Femur (tissue), 1 donor: ENCODE measurements at places on chromosomes 3 and 15.

GRCh38 chr3:94241986-94242385 is 179.1 kb downstream of the NSUN3 start:
- no peak for DNase-seq

DNA sequence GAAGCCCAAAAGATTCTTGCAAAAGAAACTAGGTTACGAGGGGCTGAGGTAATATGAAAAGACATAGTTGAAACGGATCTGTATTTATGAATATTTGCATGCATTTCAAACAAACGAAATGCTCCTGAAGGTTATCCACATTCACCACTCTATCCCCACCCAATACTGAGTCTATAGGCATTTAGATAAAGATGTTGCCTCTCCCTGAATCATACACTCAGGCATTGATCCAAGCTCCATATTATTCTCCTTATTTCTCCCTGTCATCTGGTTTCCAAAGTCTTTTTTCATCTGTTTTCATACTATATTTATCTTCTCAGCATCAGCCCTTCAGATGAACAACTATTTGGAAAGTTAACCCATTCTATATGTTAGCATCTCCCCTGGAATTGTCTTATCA is 492.5 kb upstream of the TGFBR2 start:
- no peak for DNase-seq

DNA sequence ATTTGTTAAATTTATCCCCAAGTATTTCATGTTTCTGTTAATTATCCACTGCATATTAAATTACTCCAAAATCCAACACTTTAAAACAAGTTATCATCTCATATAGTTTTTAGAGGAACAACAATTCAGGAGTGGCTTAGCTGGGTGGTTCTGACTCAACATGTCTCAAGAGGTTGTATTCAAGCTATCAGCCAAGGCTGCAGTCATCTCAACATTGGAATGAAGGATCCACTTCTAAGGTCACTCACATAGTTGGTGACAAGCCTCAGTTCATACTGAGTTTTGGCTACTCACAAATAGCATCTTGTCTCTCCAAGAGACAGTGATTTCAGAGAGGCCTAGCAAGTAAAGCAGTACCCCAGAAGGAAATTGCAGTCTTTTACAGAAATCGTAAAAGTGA is 134.7 kb downstream of the NR2E3 start:
- no peak for DNase-seq

DNA sequence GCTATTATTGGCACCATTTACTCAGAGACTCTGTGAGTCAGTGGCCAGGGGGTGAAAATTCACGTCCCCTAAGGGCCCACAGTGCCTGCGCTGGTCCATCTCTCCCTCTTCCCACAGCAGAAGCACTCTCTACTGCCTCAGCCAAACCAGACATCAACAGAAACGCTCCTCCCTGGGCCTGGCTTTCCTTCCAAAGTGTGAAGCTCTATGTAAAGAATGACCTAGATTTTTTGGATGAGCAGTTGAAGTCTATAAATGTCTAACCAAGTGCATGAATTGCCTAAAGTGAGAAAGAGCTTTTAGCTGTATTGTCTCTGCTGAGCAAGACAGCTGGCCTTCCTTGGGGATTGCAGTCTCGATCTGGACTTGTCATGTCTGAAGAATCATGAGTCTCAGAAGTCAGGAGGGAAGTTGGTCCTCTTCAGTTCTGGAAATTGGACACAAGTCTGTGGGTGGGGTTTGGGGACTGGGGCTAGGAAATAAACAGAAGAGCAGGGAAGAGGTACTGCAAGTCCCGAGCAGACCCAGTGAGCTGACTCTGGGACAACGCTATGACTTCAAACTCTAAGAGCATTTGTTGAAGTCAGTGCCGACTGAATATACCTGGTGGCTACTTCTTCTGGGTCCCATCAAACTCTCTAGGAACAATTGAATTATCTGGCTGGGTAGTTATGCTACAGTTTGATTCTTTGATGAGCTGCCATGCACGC is 29.0 kb downstream of the RASGRP1 start:
- DNase-seq = no peak

DNA sequence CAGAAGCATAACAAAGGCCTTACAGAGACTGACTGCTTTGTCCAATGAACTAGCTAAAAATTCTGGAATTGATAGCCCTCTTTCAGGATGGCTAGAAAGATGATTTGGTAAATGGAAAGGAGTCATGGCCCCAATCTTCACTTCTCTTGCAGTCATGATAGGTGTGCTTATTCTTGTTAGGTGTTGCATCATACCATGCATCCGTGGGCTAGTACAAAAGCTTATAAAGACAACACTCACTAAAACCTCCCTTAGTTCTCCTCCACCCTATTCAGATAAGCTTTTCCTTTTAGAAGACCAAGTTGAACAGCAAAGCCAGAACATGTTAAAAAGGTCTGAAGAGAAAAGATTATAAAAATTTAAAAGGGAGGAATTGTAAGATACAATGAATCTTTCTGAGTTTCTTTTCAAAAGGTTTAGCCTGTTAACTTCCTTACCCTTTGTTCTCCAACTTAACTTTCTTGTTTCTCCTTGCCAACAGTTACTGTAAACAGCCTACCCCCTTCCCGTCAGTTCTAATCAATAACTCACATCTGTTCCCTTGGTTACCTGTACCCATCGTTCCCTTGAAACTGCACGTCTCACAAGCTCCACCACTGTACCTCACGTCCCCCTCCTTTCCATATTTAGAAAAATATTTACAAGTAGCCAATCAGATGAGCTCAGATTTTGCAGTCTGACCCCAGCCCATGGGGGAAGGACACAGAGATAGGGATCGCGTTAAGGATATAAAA is 105.8 kb downstream of the ZBBX start:
- DNase-seq = no peak

GRCh38 chr3:46660543-46661523 is 32.6 kb downstream of the ALS2CL start:
- DNase-seq = no peak

- DNase-seq = no peak
Observed at GRCh38 chr15:94247789-94248638, 16.7 kb downstream of the MCTP2 start.

GRCh38 chr3:33089515-33089914 is 7.4 kb downstream of the GLB1 start:
- DNase-seq = no peak

GRCh38 chr3:77526573-77527113 is 486.7 kb downstream of the ROBO2 start:
- DNase-seq = no peak

DNA sequence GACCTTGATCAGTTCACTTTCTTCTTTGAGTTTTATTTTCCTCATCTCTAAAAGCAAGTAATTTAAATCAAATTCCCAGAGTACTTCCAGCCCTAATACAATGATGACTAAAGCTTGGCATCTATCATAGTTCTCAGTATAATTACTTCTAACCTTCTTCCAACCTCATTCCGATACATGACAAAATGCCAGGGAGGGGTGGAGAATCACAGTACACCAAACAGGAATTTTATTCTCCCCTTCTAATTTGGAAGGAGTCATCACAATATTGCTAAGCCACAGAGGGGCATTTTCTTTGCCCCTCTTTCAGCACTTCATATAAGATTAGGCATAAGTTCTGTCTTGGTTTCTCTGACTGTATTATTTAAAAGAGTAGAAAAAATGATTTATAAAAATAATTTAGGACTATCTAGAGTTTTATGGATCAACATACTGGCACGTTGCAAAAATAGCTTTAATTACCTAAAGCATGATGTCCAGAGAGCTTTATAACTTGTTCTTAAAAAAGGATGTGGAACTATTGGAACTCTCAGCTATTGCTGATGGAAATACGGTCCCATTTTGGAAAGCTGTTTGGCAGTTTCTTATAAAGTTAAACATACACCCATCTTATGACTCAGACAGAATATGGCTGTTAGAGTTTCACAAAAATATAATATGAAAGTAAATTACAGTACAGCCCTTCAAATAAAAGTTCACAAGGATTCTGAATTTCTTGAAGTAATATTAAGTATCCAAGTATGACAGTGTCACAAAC is 86.9 kb upstream of the UBE2E2 start:
- no peak for DNase-seq

GRCh38 chr3:54146506-54147239 is 24.3 kb downstream of the CACNA2D3 start:
- peak; percentile 63 for DNase-seq

DNA sequence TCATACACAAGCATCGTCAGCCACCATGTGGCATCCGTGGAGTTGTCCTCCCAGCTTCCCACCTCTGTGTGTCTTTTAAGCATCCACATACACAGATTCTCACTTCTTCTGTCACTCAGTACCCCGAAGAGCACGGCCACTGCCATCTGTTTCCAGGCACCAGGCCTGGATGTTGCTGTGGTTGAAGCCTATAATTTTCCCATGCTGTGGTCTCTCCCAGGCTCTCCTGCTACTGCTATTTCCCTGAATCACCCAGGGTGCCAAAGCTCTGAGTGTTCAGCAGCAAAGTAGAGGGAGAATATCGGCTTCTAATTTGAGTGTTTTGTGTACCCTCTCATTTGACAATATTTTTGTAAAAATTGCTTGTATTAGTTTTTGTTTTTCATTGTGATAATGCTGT is 265.7 kb downstream of the DIPK2A start:
- peak; percentile 62 for DNase-seq

GRCh38 chr3:123081718-123082369 is 15.0 kb downstream of the PDIA5 start:
- no peak for DNase-seq

- DNase-seq = no peak
Observed at GRCh38 chr3:149917124-149917667, 53.5 kb downstream of the PFN2 start.

GRCh38 chr15:55250392-55250791 is 39.2 kb downstream of the RAB27A start:
- no peak for DNase-seq
